Right lung (tissue), 10 donors: ENCODE measurements at places on chromosomes 4 and X. TPM values are rescaled to one million over a fixed set of nuclear protein-coding genes. Genes with fewer than 3 reads are reported as not detected.

ZAR1 gene
- polyA plus RNA-seq, result not detected

DNA sequence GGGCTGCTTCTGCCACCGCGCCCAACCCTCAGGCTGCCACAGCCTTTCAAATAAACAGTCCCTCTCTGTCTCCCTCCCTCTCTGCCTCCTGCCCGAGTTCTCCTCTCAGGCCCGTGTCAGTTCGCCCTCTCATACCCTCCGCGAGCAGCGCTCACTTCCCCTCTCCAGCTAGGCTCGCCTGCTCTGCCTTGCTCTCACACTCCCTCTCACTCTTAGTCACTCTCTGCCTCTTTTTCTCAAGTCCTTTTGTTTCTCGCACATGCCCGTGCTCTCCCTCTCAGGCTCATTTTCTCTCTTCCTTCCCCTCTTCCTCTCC, 3.2 kb downstream of the EFNB1 start:
- DNase-seq, result no peak

- no peak for DNase-seq
Measured at GRCh38 chrX:110584083-110584482, 211.5 kb downstream of the CHRDL1 start.

- no peak for DNase-seq
Measured at GRCh38 chr4:142124874-142125273, 488.5 kb downstream of the IL15 start.

PPP1R3F gene
- polyA plus RNA-seq, result 4.8 TPM

MGARP gene
- 0.77 TPM for polyA plus RNA-seq

DNA sequence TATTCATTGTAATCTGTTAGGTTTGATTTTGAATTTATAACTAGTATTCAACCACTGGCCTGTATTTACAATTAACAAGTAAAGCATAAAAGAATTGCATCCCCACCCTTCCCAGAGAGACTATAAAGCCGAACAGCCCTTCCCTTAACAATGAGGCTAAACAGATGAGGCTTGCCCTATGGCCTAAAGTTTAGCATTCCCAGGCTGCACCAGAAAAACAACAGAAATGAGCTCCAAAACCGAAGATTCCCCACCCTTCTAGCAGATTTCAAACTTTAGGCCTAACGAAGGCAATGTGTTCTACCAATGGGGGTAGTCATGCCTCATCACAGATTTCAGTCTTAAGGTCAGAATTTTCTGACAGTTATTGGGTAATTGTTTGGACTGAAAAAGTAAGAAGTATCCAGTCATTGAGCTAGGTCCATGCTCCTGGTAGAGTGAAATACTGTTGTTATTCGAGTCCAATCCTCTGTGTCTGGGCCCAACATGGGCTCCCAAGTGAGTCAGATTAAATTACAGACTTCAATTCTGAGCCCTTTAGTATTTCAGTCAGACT, 197.6 kb downstream of the ANTXR2 start:
- no peak for DNase-seq

CETN2 gene
- polyA plus RNA-seq, result 93.1 TPM

- no peak for DNase-seq
Measured at GRCh38 chrX:154653048-154653401, 354 bp downstream of the CTAG2 start.

DNA sequence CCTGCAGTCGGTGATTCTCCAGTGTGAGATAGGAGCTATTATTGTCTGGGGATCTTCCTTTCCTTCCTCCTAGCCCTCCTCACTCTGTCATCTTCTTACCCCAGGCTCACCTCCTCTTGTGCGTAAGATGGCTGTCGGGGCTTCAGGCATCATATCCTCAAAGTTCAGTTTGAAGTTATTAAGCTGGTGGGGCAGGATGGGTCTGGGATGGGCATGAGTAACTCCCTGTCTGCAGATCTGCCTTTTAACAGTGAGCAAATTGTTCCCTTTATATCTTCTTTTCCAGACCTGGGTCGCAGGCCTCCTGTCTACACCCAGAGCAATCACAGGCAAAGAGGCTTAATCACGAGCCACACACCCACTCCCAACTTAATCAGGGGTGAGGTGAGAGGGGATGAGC, 900 bp upstream of the MTMR1 start:
- no peak for DNase-seq

GRCh38 chrX:13147147-13147546, 102.7 kb upstream of the FAM9C start:
- no peak for DNase-seq

CAPN6 gene
- 40.7 TPM for polyA plus RNA-seq

LINC00632 gene
- 27.4 TPM for polyA plus RNA-seq

GRCh38 chr4:38768968-38769394, 13.8 kb downstream of the TLR10 start:
- DNase-seq, result no peak

DNA sequence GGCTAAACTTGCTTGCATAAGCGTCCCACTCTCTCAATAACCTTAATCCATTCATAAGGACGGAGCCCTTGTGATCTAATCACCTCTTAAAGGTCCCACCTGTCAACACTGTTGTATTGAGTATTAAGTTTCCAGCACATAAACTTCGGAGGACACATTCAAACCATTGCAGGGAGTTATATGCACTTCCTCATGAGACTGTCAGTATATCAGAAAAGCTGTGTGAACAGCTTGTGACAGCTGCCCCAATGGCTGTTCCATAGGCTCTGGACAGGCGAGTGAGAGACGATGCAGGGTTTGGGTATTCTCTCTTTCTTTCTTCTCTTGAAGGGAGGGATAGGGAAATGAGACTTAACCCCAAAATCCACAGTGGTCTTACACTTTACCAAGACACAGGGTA, 64.2 kb upstream of the RPL34 start:
- DNase-seq, result no peak

- no peak for DNase-seq
Measured at GRCh38 chr4:111754003-111754402, 391.3 kb upstream of the FAM241A start.

- no peak for DNase-seq
Measured at GRCh38 chrX:7092543-7092942, 55.0 kb upstream of the STS start.

DNA sequence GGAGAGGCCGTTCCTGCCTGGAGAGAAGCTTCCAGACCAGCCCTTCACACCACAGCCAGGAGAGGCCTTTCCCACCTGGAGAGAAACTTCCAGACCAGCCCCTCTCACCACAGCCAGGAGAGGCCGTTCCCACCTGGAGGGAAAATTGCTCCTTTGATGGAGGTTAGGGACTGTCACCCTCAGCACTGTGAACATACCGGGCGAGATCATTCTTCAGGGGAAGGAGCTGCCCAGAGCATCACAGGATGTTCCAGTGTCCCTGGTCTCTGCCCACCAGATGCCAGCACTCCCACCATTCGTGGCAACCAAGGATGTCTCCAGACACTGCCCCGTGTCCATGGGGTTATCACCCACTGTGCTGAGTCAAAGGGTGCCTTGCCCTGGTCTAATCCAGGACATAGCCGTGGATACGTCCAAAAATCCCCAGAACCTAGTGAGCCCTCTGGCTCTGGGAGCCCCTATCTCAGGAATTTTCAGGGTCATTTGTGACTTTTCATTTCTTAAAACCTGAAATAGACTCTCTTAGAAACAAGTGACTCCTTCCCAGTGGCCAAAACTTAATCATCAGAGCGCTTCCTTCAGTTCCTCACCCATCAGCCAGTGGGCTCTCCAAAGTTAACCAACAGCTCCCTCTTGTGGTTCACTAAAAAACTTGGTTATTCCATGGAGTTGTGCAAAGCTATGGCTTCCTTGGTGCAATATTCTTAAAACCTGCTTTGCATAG, 80.2 kb downstream of the CRMP1 start:
- DNase-seq, result peak; percentile 19

GABRQ gene
- polyA plus RNA-seq, result 0.67 TPM

FAAH2 gene
- polyA plus RNA-seq, result 8.8 TPM

DNA sequence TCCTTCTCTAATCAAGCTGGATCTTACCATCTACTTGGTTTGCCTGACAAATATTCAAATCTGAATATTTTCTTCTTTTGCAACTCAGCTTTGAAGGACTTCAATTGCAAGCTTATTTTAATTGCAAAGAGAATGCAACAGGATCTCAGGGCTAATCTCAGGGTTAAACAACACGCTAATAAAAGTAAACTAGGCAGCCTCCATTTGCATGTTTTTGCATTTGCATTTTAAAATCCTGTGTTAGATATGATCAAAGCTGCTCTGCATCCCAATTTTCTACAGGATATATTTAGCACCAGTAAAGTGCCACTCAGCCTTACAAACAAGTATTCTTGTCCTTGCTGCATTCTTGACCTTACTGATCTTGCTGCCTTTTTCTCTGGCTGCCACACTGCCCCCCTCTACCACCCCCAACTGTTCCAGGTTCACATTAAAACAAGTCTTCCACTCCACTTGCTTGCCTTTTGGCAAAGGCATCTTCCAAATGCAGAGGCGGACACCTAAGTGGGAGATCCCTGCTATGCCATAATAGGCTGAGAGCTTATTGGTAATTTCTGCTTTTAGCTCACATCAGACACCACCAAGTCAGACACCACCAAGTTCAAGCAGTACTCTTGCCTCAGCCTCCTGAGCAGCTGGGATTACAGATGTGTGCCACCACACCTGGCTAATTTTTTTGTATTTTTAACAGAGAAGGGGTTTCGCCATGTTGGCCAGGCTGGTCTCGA, 48.1 kb downstream of the GPRIN3 start:
- no peak for DNase-seq

PNMA3 gene
- polyA plus RNA-seq, result 2.3 TPM

GRCh38 chr4:71206763-71207162, 132.1 kb upstream of the SLC4A4 start:
- DNase-seq, result no peak

- no peak for DNase-seq
Measured at GRCh38 chr4:163621821-163622220, 127.3 kb downstream of the TMA16 start.

NCAPG gene
- 32.4 TPM for polyA plus RNA-seq

GRCh38 chrX:150680974-150681373, 12.2 kb upstream of the MTMR1 start:
- no peak for DNase-seq

DNA sequence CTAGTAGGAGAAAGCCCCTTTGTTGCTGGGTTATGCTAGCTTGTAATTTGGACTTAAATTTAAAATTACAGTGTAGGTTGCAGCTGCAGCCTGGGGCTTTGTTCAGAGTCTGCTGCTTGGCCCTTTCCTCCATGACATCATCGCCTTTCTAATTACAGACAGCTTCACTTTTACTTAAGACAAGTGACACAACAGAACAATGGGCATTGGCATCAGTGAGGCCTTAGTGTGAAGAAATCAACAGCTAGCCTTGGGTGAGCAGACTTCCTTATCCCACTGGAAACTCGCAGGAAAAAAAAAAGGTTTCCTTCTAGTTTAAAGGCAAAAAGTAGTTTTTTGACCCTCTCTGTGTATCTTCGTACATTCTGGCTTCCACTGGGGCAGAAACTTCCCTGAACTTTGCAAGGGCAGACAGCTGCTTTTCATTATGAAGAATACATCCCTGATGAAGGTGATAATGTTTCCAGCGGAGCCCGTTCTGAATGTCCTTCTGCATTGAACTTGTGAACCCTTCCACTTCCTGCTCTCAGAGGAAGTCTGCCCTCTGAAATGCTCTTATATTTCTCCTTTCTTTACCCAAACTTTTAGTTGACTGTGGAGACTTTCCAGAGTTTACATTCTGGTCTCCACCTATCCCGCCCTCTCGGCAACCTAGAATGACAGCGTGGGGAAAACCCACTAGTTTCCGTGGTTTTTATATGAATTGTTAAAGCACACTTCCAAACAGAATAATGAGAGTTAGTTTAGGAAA, 123.2 kb upstream of the FAM9C start:
- DNase-seq, result no peak

- no peak for DNase-seq
Measured at GRCh38 chrX:135513130-135513515, 7.3 kb upstream of the INTS6L start.

- DNase-seq, result no peak
Measured at GRCh38 chr4:186752325-186752724, 28.7 kb upstream of the FAT1 start.

DNA sequence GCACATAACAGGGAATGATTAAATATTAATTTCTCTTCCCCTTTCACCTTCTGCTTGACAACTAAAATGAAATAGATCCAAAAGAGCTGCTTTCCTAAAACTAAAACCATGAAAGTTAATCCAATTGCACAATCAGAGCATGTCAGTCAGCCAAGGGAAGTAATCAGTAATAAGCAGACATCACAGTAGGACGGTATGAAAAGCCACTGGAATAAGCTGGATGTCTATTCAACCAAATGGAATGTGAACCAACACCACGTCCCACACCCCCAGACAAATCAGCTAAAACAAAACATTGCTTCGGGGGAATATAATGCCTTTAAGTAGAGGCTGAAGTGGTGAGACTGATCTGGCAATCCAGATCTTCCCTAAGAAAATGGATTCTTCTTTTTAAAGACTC, 859.4 kb upstream of the FTHL17 start:
- no peak for DNase-seq

DNA sequence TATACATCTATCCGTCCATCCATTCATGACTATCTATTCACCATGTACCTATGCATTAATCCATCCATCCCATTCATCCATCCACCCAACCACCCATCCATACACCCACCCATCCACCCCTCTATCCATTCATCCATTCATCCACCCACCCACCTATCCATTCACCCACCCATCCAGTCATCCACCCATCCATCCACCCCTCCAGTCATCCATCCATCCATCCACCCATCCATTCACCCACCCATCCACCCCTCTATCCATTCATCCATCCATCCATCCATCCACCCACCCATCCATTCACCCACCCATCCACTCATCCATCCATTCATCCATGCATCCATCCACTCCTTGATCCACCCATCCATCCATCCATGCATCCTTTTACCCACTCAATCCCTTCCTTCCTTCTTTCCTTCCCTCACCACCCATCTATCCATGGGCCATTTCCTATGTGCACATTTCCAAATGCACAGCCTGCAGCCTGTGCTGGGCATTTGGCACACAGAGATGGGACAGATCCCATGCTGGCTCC, 100.8 kb upstream of the ADRA2C start:
- no peak for DNase-seq

PTTG2 gene
- polyA plus RNA-seq, result not detected

DNA sequence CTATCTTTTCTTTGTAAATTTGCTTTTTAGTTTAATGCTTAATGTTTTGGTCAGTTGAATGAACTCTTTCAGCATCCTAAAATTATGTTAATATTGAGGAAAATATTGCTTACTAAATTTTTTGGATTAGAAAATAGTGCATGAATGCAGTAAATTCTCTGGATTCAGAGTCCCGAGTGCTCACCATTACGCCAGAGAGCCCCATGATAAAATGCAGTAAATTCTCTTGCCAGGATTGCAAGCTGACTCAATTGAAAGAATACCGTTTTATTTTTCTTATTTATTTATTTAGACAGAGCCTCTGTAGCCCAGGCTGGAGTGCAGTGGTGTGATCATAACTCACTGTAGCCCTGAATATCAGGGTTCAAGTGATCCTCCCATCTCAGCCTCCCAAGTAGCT, 60.9 kb upstream of the ENPEP start:
- DNase-seq, result no peak

HMGN5 gene
- polyA plus RNA-seq, result 26.8 TPM

RRH gene
- 0.55 TPM for polyA plus RNA-seq

ZNF674 gene
- 7.5 TPM for polyA plus RNA-seq

ATG4A gene
- polyA plus RNA-seq, result 16.3 TPM

DNA sequence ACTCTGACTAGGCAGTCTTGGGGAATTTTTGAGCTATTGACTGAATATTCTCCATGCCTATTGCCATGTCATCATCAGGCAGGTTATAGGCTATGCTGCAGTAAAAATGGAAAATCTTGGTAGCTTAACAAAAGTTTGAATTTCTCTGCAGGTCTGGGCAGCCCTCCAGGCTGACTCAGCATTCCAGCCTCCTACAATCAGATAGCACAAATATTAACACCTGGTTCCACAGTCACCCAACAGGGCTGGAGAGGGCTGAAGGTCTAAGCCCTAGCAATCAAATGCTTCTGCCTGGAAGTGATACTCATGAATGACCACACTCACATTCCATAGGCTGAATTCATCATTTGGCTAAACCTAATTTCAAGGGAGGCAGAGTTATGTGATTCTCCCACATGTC, 9.6 kb upstream of the PPP3CA start:
- peak; percentile 10 for DNase-seq
